CD8-positive, alpha-beta memory T cell (primary cell): ENCODE measurements at places on chromosomes 5 and 9. TPM values are rescaled to one million over a fixed set of nuclear protein-coding genes. Genes with fewer than 3 reads are reported as not detected.

- no peak for DNase-seq
Observed at GRCh38 chr5:11863911-11864310, 40.3 kb downstream of the CTNND2 start.

- DNase-seq: no peak
Observed at GRCh38 chr5:65152131-65152530, 329.6 kb downstream of the ADAMTS6 start.

SPINK4 gene
- not detected for total RNA-seq

DNA sequence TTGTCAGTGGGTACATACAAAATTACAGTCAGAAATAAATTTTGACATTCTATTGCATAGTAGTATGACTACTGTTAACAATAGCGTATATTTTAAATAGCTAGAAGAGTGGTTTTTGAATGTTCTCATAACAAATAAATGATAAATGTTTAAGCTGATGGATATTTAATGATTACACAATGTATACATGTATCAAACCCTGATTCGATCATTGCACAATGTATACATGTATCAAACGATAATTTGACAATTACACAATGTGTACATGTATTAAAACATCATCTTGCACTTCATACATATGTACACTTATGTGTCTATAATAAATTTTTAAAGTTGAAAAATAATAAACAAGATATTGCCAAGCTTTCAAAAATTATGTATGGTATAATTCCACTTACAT is 87.7 kb downstream of the CDH18 start:
- no peak for DNase-seq

GRCh38 chr5:89417990-89418389 is 535.0 kb upstream of the MEF2C start:
- no peak for DNase-seq

DNA sequence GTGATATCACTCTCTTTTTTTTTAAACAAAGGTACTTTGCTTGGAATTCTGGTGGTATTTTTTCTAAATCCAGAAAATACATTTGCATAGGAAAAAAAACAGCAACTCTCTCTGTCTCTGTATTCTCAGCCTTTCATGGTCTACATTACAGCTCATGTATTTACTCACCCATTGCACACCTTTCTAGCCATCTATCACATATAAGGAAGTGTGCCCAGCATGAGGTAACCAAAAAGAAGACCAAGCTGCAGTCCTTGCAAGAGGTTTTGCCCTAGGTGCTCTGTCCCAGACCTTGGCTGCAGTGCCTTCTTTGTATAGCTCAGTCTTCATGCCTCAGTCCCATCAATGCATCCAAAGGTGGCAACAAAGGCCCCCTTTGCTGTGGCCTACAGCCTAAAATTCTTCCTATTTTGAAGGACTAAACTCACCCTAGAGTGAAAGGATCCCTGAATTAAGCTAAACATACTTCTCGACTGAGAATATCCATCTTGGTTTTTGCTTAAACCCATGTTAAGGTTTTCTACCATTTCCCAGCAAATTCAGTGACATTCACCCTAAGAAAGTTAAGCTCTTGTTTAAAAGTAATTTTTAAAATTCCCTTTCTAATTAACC is 446.4 kb downstream of the KIF4B start:
- DNase-seq: no peak

MYMK gene
- total RNA-seq: not detected

FGFR4 gene
- 0.42 TPM for total RNA-seq

DNA sequence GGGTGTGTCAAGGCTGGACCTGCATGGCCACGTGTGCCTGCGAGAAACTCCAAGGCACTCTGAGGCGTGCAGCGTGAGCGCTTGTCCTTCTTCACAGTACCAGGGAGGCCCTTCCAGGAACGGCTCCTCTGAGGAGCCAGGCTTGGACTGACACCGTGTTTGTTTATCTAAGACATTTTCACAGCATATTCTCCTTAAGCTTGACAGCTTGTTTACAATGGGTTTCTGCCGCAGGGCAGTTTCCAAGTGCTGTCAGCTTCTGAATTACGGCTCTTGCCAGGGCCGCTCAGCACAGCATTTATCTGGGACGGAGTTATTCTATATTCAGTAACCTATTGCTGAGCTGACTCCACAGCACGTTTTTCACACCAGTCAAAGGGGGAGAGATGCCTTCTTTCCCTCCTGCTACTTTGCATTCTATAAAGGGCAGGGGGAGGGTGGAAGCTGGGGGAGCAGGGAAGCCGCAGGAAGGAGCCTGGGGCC is 98.4 kb downstream of the LMNB1 start:
- DNase-seq: no peak

- DNase-seq: no peak
Observed at GRCh38 chr5:132181011-132181629, 46.5 kb downstream of the P4HA2 start.

DNA sequence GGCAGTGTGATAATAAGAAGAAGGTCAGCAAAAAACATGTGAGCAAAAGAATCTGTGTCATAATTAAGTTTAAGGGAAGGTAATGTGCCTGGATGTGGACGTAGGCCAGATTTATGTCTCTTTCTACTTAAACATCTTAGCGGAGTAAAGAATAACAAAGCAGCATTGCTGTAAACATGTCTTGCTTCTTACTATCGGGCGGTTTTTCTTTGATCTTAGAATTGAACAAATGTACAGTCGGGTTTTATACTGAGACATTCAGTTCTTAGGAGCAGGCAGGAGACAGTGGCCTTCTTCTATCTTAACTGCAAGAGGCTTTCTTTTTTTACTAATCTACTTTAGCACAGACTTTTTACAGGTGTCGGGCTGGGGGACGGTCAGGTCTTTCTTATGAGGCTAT is 40.4 kb upstream of the FLT4 start:
- DNase-seq: no peak

SLC34A3 gene
- total RNA-seq: not detected

FBN2 gene
- 0.09 TPM for total RNA-seq

DNA sequence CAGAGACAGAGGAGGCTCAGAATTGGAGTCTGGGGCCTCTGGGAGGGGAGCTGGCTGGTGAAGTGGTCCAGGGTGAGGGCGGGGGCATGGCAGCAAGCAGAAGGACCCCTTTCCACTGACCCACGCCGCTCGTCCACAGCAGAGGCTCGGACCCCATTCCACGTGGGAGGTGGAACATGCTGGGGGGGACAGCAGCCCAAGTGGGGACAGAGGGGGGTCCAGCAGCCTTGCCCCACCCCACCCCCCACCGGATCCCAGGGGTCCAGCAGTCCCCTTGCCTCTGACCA is 25.4 kb upstream of the NKD2 start:
- no peak for DNase-seq

- no peak for DNase-seq
Observed at GRCh38 chr9:17578911-17579793, at the start of gene SH3GL2. SH3GL2 (plus strand) TSS chr9:17579066.

GRCh38 chr5:150625164-150625535 is 15.3 kb upstream of the SYNPO start:
- DNase-seq: no peak

HDAC3 gene
- total RNA-seq: 78.6 TPM

DNA sequence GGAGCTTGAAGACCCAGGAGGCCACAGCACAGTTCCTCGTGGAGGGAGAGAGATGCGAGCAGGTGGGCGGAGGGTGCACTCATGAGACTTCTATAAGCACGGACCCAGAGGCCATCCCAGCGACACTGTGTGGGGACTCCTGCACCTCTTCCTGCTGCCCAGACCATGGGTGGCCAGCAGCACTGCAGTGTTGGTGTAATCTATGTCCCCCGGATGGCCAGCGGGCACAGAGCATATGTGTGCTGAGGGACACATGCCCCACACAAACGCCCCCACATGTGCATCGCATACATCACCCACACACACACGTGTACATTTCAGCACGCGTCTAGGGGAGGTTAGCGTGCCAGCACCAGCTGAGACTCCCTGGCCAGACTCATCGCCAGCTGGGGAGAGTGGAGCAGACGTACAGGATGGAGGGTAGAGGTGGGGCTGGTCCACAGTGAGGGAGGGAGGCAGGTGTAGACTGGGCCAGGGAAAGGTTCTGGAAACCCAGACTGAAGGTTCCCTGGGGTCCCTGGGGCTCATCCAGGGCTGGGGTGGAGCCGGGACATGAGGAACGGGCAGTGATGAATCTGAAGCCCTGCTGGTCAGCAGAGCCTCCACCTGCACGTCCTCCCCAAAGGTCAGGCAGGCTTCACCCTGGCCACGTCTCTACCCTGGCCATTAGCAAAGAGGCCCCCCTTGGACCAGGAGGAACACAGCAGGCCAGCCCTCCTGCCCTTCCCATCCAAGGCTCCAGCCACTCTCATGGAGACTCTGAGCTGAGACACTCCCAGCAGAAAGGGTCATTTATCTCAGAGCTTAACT is 27.6 kb downstream of the ADAMTS2 start:
- no peak for DNase-seq

CATSPER3 gene
- total RNA-seq: 0.29 TPM

SEMA6A gene
- not detected for total RNA-seq

DNA sequence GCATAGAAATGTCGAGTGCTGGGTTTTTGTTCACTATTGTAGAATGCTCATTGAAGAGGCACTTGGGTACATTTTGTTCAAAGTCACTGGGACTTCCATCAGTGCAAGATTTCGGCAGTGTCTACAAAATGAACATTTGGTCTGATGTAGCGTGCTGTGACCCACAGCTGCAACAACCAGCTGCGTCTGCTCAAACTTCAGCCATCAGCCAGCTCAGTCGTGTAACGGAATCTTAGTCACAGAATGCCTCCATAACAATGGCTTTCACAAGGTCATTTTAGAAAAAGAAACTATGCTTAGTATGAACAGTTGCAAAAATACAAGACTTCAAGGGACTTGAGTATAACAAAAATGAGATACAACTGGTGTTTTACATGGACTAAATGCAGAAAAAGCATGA is 828.1 kb upstream of the GRAMD2B start:
- no peak for DNase-seq

GRCh38 chr9:70587201-70587600 is 172.7 kb upstream of the KLF9 start:
- DNase-seq: no peak

DNA sequence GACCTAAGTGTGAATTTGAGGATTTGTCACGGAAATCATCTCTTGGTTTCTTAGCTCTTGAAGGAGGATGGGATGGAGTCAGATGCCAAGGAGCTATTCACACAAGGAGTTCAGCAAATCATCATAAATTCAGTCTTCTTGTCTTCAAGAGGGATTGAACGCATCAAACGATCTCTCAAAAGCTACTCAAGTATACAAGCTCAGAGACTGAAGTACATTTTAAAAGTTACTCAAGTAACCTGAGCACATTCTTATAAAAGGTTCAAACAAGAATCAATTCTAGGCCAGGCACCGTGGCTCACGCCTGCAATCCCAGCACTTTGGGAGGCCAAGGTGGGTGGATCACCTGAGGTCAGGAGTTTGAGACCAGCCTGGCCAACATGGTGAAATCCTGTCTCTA is 21.1 kb upstream of the GOLPH3 start:
- no peak for DNase-seq

DNA sequence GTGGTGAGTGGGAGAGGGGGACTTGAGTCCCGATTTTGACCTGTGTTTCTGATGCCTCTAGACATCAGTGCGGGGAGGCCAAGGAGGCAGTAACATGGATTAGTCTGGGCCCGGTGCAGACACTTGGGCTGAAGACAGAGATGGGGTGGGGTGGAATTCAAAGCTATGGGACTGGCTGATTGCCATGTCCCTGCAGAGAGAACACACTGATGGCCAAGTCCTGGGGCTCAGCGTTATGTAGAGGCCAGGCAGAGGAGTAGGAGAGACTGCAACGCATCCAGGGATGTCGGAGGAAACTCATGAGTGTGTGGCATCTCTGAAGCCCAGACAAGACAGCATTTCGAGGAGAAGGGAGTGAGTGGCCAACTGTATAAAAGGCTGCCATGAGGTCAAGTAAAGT is 30.1 kb downstream of the PSD2 start:
- DNase-seq: no peak

DNA sequence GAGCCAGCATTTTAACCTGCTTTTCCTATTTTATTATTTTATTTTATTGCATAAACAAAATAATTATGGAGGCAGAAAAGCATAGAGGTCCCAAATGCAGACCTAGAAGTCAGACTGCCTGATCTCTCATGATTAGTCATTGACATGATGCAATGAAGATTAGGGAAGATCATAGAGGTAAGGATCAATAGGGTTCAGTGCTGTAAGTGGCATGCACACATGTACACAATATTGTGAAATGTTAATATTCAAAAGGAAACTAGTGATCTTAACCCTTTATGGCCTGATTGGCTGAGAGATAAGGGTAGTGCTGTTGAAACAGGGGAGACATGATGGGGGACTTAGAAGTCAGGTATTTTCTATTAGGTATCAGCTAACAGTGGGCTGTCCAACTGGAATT is 1.1 kb upstream of the FRRS1L start:
- no peak for DNase-seq
